ENCODE measurements at places on chromosomes 3 and 15.

- no peak for DNase-seq
Observed at GRCh38 chr15:74384881-74385643, 17.6 kb upstream of the CYP11A1 start.

GRCh38 chr3:31980530-31981205, 394 bp downstream of the OSBPL10 start:
- no peak for DNase-seq

GRCh38 chr3:62922326-62922725, 47.1 kb upstream of the CADPS start:
- no peak for DNase-seq

GRCh38 chr3:87167628-87168456, 59.3 kb upstream of the CHMP2B start:
- no peak for DNase-seq

GRCh38 chr15:70033529-70034140, 64.1 kb downstream of the TLE3 start:
- DNase-seq: no peak

GRCh38 chr3:50254577-50255250, 14.2 kb upstream of the SEMA3B start:
- DNase-seq: no peak

- no peak for DNase-seq
Observed at GRCh38 chr3:18008706-18009368, 266.4 kb upstream of the TBC1D5 start.

DNA sequence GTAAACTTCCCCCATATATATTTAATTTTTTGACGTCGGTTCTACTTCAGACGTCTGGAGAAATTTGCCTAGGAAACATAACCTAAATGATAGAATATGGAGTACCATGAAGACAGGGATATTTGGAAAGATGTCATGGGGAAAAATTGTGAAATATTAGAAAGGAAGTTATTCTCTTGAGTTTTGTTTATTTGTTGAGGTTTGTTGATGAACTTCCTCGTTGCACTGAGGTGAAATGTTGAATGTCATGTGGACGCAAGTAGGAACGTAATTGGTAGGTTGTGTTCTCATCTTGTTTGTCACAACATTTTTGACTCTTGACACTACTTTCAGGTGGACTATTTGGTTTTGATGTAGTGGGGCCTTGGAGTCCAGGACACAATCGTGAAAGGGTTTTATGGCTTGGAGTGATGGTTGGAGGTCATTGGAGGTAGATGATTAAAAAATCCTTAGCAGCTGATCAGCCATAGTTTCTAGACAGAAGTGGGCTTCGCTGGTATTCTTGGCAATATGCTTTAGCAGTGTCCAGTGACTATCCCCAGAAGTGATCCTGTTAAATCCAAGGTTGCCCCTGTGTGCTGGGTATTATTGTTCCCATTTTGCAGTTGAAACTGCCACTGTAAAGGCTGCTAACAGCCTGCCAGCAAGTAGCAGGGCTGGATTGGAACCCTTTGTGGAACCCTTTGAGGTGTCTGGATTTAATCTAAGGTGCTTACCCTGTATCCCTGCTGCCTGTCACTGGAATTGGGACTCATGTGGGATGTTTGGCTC, 1.5 kb downstream of the ABHD5 start:
- DNase-seq: no peak

- no peak for DNase-seq
Observed at GRCh38 chr3:75101329-75102147, 487.1 kb upstream of the CNTN3 start.

DNA sequence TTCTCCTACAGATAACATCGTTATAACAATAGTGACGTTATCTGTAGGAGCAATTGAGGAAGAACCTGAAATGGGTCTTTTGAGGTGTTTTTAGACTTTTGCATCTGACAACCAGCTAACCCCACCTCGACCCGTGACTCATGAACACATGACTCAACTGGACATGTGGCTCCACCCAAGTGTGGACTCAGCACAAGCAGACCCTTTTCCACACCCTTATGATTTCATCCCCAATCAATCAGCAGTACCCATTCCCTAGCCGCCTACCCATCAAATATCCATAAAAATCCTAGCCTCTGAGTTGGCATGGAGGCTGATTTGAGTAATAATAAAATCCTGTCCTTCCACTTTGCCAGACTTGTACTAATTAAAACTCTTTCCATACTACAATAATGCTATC, 255.4 kb downstream of the ARPP21 start:
- DNase-seq: no peak

- DNase-seq: no peak
Observed at GRCh38 chr3:101989578-101990200, 140.4 kb downstream of the NFKBIZ start.

DNA sequence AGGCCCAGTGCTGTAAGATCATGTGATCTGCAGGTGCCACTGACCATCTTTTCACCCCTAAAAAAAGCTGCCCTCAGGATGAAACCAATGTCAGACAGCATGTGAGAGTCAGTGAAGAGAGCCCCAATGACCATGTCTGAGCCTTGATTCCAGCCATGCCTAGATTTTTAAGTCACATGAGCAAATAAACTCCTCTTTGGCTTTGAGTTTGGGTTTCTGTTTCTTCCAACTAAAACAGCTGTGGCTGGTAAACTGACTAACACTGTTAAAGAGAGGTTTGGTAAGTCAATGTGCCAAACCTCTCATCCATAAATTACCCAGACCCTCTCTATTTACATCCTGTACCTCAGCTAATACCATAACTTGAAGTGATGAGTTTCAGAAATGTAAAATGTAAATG, 8.3 kb downstream of the MYO5A start:
- no peak for DNase-seq

GRCh38 chr3:170078620-170079281, 41.0 kb downstream of the GPR160 start:
- no peak for DNase-seq

DNA sequence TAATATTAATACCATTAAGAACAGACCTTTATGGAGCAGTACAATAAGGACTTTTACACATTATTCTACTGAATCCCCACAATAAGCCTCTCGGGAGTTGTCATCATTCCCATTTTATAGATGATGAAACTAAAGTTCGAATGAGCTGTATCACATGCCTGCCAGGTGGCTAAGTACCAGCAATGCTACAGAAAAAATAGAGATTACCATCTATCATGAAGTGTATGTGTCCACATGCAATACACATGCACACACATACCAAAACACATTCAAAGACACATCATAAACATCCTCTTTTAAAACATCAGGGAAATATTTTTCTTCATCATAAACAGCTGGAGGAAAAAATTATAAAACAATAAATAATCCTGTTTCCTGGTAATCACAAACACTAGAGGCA, 136.6 kb downstream of the SUCLG2 start:
- DNase-seq: no peak

DNA sequence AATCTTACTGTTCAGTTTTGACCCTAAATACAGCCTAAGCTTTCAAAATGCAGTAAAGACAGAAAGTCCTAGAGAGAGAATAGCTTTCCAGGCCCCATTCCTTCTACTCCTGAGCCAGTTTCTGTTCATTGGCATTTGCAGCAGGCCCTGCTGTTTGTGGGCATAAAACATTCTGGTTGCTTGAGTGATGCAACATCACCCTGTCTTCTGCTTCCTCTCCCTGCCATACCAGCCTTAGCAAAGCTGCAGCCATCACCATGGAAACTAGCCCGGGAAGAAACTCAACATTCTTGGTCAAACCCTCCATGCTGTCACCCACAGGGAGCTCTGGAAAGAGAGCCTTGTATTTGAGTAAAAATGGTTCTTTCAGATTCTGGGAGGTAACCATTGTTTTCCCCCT, 325.7 kb downstream of the MAGI1 start:
- DNase-seq: no peak

DNA sequence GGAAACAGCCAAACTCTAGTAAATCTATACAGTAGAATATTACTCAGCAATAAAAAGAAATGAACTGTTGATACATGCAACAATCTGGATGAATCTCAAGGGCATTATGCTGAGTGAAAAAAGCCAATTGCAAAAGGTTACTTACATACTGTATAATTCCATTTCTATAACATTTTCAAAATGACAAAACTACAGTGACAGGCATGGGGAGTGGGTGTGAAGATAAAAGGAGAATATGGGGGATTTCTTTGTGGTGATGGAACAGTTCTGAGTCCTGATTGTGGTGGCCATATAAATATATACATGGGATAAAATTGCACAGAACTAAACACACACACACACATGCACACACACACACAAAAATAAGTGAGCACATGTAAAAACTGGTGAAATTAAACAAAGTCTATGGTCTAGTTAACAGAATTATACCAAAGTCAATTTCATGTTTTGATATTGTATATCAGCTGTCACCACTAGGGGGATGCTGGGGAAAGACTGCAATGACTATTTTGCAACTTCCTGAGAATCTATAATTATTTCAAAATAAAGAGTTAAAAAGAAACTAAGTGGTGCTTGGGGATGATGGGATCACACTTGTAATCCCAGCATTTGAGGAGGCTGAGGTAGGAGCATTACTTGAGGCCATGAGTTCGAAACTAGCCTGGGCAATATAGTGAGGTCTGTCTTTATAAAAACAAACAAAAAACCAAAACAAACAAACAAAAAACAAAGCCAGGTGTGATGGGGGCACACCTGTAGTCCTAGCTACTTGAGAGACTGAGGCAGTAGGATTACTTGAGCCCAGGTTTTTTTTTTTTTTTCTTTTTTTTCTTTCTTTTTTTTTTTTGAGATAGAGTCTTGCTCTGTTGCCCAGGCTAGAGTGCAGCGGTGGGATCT, 66.0 kb downstream of the SPTSSB start:
- no peak for DNase-seq

DNA sequence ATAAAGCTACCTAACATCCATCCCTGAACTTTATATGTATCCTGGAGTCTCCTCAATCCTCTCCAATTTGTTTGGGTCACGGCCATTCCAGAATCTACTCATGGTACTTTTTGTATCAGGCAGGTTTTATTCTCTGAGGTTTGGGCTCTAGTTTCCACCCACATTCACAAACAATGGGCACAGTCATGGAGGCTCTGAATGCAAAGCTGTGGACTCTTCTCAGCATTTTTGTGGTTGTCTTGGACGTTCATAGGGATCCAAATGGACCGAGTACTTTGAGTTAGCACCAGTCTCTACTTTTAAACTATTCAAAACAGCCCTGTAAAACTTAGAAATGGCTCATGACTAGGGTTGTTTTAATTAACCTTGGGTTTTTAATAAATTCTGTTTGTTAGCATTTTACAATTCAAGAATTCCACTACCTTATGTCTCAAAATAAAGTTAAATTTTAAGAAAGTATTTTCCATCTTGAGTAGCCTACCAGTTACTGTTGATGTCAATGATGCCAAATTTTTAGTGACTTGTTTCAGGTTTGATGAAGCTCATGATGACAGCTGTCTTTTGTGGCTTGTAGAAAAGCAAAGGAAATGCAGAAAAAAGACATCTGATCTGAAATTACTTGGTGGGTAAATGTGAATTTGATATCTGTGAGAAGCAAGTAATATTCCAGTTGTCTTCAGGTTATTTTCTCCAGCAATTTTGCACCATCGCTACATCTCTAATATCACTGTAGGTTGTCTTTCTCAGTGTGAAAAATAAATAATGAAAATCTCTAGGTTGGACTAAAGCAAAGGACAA, 275.7 kb upstream of the THBS1 start:
- DNase-seq: no peak

GRCh38 chr3:165459111-165459510, 262.9 kb upstream of the SLITRK3 start:
- DNase-seq: no peak

GRCh38 chr3:144096016-144096415, 124.4 kb downstream of the DIPK2A start:
- DNase-seq: no peak

DNA sequence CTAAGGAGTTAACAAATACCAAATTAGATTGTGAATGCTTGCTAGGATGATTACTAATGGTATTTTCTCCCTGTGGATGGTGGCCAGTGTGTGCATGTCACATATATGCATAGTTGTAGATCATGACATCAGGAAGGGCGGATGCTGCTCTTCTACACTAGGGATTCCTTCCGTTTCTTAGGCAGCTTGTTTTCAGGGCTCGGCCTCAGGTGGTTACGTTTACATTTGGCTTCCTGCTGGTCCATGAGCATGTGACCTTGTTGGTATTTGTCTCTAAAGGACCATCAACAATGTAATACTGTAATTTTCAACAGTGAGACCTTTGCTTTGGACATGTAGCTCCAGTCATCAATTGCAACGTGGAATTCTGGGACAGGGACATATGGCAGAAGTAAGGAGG, 221.4 kb downstream of the NR1D2 start:
- DNase-seq: no peak

- DNase-seq: no peak
Observed at GRCh38 chr15:59694779-59695178, 5.7 kb upstream of the BNIP2 start.

- no peak for DNase-seq
Observed at GRCh38 chr3:150775001-150775599, 12.1 kb upstream of the SIAH2 start.

- no peak for DNase-seq
Observed at GRCh38 chr3:172101107-172101506, 61.7 kb downstream of the FNDC3B start.

DNA sequence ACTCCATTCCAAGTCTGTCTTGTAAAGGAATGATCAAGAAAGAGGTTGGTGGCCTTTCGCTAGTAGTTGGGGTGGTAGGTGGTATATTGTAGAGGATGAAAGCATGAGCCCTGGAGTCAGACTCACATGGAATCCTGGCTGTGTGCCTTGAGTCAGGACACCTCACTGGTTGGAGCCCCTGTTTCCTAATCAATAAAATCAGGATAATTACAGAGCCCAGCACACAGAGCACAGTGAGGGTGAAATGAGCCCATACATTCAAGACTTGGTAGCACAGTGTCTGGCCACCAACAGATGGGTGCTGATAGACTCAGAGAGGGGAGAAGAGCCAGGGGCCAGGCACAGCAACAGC, 95.1 kb upstream of the MYZAP start:
- DNase-seq: no peak

DNA sequence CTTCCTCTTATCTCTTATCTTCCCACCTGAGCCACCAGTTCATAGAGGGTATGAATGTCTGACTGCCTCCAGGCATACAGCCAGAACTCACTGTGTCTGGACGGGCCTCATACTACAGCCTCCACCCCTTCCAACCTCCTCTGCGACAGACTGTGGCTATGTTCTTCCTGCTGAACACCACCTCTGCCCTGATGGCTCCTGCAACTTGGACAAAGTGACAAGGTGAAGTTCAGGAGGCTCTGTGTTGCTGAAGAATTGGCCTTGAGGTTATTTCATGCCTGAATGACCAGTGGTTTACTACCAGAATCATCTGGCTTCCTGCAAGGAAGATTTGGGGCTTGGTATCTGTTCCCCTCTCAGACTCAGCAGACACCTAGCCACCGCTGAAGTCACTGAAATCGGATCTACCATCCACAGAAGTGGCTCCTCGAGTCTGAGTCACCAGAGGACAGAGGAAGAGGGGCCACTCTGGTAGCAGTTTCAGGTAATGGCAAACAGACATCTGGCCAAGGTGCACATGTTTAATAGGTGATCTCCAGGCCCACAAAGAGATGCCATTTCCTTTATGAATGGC, 14.2 kb upstream of the ULK3 start:
- no peak for DNase-seq

GRCh38 chr3:58749948-58750347, 83.4 kb upstream of the FAM3D start:
- no peak for DNase-seq

GRCh38 chr3:89955156-89955555, 847.7 kb downstream of the EPHA3 start:
- no peak for DNase-seq

- no peak for DNase-seq
Observed at GRCh38 chr3:174101244-174101643, 703.7 kb downstream of the NLGN1 start.

GRCh38 chr3:180595559-180595935, 6.4 kb upstream of the TTC14 start:
- DNase-seq: no peak
